ENCODE measurements at places on chromosomes 13 and 19.

- no peak for DNase-seq
These were observed 68.5 kb downstream of the TSC22D1 start for GRCh38 chr13:44507639-44508038.

GRCh38 chr19:970695-971094 lies 13.4 kb upstream of the WDR18 start:
- DNase-seq, result no peak

- no peak for DNase-seq
These were observed 128.7 kb downstream of the KLF12 start for GRCh38 chr13:74005320-74006157.

- DNase-seq, result peak; percentile 10
These were observed 8.9 kb downstream of the IGFL3 start for GRCh38 chr19:46115396-46116106.

- DNase-seq, result no peak
These were observed 19.5 kb downstream of the MYO1F start for GRCh38 chr19:8557642-8558238.

GRCh38 chr19:6273701-6274601 lies 5.8 kb downstream of the MLLT1 start:
- DNase-seq, result no peak

DNA sequence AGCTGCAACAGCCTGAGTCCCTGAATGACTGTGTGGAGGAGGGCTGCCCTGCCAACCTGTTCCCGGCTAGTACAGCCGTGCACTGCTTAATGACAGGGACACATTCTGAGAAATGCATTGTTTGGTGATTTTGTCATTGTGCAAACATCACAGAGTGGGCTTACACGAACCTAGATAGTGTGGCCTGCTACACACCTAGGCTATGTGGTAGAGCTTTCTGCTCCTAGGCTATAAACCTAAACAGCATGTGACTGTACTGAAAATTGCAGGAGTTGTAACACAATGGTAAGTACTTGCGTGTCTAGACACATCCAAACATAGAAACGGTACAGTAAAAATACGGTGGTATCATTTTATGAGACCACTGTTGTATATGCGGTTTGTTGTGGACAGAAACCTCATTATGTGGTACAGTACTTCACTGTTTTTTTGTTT lies 35.0 kb downstream of the VASP start:
- no peak for DNase-seq

DNA sequence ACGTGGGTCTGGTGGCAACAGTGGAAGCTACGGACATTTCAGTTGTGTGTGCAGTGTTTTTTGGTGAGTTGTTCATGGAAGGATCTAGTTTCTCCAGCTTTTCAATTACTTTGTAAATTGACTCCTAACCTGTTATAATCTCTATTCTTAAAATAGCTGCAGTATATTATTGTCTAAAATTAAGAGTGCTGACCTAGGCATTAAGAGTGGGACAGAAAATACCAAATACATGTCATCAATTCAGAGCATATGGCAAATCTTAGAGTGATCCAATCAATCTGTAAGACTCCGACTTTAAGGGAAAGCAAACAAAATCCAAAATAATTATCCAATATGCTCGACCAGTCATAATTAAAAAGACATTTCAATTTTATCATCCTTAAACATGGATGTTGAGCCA lies 338.1 kb upstream of the PCDH9 start:
- DNase-seq, result no peak

DNA sequence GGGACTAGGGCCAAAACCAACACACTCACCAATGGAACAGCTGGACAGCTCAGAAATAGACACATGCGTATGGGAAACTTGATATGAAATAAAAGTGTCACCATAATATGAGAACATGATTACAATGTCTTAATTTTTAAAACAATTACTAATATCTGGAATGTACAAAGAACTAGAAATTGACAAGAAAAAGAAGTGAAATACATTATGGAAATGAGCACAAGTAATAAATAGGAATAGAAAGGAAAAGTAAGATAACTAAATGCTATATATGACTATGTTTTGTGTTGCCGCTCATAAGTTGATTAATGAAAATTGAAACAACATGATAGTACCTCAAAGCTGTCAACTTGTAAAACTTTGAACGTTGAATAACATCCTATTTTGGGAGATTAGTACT lies 801.1 kb downstream of the SLITRK5 start:
- no peak for DNase-seq

All from activated CD4-positive, alpha-beta T cell treated with anti-CD3 and anti-CD28 coated beads, Interleukin-2, amount 10 ng/mL, durations not matched to agents 7 days and 5 days (primary cell).